ENCODE measurements at places on chromosomes 12 and 14. TPM values are rescaled to one million over a fixed set of nuclear protein-coding genes. Genes with fewer than 3 reads are reported as not detected.

DNA sequence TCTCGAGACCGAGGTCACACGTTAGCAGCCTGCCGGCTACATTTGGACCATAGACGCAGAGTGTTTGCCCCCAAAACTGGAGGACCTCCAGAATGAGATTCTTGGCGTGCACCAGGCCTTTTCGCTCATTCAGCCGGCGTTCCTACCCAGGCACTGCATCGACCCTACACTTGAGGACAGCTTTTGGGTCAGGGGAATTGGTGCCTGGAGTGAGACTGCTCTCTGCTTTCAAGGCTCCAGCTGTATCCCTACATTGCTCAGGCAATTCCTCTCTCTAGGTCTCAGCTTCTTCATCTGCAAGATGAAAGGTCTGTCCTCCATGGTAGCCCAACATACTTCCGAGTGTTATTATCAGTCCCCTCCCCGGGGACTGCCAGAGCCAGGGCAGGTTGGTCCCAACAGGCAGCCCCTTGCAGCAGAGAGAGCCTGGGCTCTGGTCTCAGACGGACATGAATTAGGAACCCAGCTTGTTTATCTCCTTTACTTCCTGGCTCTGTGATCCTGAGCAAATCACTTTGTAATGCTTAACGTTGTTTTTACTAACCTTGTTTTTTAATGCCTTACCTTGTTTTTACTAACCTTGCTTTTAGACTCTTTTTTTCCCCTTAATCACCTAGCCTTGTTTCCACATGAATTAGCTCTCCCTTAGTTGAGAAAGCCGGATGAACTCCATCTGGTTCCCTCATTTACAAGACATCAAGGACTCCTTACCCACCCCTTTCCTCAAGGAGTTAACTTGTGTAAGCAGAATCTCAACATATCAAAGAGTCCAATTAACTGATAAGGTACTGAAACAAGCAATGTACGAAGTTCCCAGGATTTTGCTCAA lies 892 bp downstream of the TCHP start:
- no peak for DNase-seq

GRCh38 chr14:47269756-47270492 lies 405.5 kb downstream of the MDGA2 start:
- DNase-seq, result no peak

DNA sequence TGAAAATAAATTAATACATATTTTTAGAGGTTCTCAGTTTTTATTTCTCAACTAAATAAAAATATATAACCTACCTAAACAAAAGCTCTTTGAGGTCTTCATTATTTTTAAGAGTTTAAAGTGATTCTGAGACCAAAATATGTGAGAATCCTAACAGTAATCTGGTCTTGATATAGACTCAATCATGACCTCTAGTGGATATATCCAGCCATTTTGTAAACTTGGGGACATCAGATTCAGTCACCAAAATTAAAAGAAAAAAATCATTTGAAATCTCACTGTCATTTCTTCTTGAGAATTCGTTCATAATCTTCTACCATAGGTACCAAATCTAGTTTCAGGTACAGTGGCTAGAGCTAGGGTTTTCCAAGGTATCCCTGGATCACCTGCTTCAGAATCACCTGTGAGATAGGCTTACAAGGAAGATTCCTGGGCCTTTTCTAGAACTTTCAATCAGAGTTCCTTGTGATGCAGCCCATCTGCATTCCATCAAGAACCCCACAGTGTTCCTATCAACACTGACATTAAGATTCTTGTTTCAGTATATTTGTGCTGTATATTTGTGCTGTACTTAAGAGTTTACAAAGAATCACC lies 214.9 kb downstream of the ADAMTS20 start:
- DNase-seq, result no peak

GRCh38 chr14:21556378-21557083 lies 23.3 kb downstream of the OR10G3 start:
- no peak for DNase-seq

GRCh38 chr12:40325349-40325960 lies 100.7 kb downstream of the LRRK2 start:
- DNase-seq, result no peak

GRCh38 chr12:62957233-62957953 lies 22.4 kb upstream of the PPM1H start:
- no peak for DNase-seq

DNA sequence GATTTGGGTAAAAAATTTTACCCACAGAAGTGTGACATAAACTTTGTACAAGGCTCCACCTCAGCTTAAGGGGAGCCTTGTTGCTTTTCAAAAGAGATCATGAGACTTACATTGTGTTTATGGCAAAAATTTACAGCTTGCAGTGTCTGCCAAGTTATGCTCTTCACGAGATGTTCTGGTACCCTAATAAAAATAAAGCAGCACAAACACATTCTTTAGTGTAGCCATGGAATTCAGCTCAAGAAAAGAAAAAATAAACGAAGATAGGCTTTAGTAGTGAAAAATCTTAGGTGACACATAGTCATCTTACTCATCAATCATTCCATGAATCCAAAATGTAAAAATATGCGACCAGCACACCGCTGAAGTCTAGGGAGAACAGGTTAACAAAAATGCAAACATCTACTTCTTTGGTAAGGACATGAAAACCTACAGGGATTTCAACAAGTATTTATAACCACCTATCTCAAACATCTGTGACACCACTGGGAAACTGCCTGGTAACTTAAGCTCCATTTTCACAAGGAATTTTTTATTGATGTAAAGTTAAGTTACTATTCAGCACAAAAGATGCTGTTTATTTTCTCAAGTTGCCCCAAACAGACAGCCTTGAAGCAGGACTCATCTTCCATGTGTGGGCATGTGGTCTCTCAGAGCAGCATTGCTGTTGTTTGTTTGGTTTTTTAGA lies 32.9 kb downstream of the DMAC2L start:
- DNase-seq, result no peak

DNA sequence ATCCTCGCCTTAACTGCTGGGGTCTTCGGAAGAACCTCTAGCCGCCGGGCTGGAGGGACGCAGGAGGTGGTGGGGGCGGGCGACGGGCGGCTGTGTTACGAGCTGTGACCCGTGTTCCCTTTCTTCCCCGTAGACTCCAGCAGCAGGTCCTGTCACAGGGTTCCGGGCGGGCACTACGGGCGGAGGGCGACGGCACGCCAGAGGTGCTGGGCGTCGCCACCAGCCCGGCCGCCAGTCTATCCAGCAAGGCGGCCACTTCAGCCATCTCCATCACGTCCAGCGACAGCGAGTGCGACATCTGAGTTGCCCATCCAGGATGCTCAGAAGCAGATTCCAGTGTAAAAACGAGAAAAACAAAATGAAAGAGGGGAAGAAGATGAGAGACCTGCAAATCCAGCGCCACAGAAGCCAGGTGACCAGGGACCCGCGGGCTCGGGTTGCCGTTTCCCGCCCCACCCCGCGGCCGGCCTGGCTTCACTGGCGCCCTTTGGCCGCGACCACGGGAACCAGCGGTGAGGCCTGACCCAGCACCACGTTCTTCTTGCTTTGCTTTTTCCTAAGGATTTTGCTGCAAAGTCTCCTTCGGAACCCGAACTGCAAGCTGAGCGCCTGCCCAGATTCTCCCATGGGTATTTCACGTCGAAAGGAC lies 2.1 kb downstream of the SIX6 start:
- DNase-seq, result no peak

DNA sequence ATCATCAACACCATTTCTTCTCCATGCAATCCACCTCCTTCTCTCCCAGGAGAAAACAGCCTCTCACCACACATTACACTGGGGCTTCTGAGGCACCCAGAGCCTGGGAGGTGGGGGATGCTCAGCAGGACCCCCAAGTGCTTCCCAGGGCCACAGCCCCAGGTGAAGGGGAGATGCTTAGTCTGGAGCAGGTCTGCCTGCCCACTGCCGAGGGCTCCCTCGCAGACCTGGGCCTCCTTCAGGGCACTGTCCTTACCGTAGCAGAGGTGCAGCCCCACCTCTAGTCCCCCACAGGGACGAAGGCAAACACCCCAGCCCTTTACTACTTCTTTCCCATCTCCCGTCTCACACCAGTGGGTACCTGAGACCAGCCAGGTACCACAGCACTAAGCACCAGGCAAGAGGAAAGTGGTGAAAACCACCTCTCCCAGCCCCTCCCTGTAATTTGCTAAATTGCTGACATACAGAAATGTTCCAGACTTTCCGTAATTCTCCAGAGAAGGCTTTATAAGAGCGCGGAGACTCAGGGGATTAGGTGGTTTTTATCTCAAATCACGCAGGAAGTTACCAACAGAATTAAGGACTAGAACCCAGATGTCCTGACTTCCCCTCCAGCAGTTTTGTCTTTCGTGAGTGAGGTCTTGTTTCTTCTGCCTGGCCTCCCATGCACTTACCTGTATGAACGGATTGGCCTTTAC lies 59.0 kb downstream of the PLEKHG3 start:
- no peak for DNase-seq

The PLEKHG7 gene
- not detected for total RNA-seq

The PTCSC3 gene
- not detected for total RNA-seq

The ASCL1 gene
- 5.1 TPM for total RNA-seq

The PIK3C2G gene
- total RNA-seq, result not detected

The SLC35F4 gene
- 0.37 TPM for total RNA-seq

The ADCY4 gene
- 0.49 TPM for total RNA-seq

The ETFBKMT gene
- total RNA-seq, result 2.2 TPM
